Lower leg skin (tissue), 4 donors: ENCODE measurements at places on chromosomes 5 and 9. TPM values are rescaled to one million over a fixed set of nuclear protein-coding genes. Genes with fewer than 3 reads are reported as not detected.

DNA sequence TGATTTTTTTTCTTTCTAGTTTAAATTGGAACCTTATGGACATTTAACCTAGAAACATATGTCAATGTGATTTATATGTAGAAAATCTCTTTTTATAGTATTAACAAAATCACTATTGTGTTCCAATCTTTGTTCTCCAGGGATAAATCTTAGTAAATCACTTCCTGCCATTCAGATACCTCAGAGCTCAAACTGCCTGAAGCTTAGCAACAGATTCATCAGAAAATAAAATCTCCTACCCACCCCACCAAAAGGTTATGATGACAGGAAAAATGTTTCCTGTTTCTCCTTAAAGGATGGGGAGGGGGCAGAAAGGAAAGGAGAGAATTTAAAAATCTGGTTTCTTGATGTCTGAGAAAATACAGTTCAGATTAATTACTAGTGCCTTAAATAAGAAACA lies 105.0 kb upstream of the TUT7 start:
- DNase-seq, result no peak

GRCh38 chr9:126526218-126527108 lies 87.3 kb upstream of the LMX1B start:
- no peak for DNase-seq

GRCh38 chr5:180210961-180211760 lies 2.1 kb upstream of the RASGEF1C start:
- no peak for DNase-seq

Gene CDH12
- 0.91 TPM for total RNA-seq

Gene PPP2R2B
- 4.7 TPM for total RNA-seq

GRCh38 chr9:110157823-110158664 lies 49.9 kb downstream of the C9orf152 start:
- no peak for DNase-seq

- no peak for DNase-seq
Observed at GRCh38 chr9:129026442-129027223, 1.5 kb downstream of the SH3GLB2 start.

DNA sequence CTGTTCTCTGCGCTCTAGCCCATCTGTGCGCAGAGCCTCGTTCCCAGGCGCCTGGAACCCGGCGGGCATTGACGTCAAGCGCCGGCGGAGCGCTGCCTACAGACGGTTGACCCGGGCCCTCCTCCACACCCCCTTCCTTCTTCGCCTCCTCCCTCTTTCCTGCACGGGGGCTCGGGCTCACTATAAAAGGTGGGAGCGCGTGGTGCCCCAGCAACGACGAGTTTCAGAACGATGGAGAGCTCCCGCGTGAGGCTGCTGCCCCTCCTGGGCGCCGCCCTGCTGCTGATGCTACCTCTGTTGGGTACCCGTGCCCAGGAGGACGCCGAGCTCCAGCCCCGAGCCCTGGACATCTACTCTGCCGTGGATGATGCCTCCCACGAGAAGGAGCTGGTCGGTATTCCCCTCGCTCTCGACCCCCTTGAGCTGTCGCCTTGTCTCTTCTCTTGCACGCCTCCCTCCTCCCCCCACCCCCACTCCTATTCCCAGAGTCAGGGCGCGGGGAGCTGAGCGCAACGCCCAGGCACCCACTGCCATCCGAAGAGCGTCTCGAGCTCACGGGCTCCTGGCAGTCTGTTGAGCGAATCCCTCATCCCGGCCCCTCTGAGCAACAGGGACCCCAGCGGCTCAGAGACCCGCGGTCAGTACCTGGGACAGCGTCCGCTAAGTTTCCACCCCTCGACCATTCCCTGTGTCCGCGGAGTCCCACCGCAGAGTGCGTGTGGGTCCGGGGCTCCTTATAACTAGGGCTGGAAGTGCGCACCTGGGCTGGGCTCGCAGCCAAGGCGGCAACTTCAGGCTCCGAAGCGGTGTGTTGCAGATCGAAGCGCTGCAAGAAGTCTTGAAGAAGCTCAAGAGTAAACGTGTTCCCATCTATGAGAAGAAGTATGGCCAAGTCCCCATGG lies at the start of gene CARTPT:
TSS of gene CARTPT (plus strand) at position 213 of the 902 bp plus-strand sequence. CDS start at position 232, 19 bp downstream.
- no peak for DNase-seq

DNA sequence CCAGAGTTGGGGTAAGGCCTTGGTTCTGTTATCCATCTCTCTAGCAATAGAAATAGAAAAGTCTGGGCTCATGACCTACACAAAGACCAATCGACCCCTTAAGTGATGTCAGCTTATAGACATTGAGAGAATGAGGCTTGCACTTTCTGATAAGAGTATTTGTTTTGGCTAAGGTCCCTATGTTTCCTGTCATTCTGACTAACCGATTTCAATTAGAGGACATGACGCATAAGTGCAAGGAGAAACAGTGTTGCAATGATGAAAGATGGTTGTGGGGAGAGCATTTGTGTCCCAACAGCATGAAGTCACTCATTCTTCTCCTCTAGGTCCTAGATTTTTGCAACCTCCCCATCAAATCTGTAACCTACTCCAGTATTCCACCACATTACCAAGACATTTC lies 255.1 kb downstream of the MAT2B start:
- DNase-seq, result no peak

GRCh38 chr5:122704247-122705036 lies 70.4 kb upstream of the SNX2 start:
- DNase-seq, result no peak

Gene SPINK6
- 0.59 TPM for total RNA-seq

Gene BARHL1
- total RNA-seq, result not detected

- DNase-seq, result no peak
Observed at GRCh38 chr5:18483451-18483850, 849.2 kb downstream of the TAF11L14 start.

Gene FBXW11
- total RNA-seq, result 35.9 TPM

DNA sequence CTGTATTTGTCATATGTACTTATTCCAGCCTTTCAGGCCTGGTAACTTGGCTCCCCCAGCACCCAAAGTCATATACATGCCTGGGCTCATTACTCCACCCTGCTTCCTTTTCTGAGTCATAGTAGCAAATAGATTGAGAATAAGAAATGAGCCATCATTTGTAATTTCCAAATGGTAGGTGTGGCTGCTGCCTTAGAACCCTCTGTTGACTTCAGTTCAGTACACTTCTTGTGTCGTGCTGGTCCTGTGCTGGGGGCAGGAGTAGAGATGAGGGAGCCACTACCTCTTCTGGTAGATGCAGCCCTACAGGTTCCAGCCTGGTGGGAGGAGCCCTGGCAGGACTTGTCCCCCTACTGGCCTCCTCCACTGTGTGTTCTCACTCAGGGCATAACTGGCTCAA lies 11.1 kb downstream of the GM2A start:
- DNase-seq, result peak; percentile 67

DNA sequence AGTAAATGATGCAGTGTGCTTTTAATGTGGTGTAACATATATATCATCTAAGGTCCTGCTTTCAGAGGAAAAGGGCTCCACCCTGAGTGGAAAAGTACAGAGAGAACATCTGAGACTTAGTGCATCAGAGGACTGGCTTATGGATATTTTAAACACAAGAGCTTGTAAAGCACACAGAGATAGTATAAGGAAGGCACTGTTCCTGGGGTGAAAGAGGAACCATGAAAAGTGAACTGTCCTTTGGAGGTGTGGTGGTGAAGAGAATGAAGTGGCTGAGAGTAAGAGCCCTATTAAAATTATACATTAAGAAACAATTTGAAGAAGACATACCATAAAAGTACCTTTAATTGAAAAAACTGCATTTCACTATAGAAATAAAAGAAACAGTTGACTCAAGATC lies 68.9 kb downstream of the CSF2 start:
- no peak for DNase-seq

Gene CATSPER3
- 0.59 TPM for total RNA-seq

DNA sequence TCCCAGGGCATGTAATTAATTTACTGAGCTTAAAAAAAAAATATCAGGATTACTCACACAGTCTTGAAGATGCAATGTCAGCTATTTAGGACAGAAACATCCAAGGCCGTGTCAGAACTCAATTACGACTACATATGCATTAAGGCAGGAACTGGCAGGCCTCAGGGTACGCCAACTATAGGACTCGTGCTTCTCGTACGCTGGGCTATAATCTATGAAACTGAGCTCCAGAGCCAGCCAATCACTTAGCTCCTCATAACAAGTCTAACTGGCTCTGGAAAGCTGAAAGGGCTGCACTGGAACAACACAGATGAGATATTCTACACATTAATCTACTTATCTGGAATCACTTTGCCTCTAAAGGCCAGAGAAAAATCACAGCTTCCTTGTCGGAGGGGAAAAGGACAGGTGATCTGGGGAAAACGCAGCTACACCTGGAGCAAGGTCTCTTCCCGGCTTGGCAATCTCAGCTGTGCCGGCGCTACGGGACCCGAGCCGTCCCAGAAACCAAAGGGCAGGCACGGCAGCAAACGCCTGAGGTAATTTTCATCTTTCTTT lies 212.0 kb downstream of the DEPDC1B start:
- peak; percentile 53 for DNase-seq

Gene CARTPT
- total RNA-seq, result not detected

DNA sequence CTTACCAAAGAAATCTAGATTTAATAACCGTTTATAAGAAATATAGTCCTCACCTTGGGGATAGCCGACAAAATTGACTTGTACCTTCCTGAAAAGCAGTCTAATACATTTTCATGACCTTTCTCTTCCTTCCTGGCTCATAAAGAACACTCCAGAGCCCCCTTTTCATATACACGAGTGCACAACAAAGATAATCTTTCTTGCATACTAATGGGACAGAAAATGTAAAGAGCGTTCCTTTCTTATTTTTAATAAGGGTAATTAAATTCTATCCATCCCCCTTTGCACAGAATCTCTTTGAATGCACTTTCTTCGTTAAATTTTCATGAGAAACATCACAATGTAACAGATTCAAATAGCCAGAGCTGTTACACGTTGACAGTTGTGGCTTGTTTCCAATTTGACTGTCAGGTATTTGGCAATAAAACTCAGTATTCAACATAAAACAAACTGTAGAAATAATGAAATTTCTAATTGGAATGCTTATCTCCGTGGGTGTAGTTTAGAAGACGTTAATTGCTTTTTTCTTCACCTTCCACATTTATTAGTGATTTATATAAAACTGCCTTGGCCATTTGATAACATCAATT lies 732.3 kb upstream of the DMAC1 start:
- DNase-seq, result no peak

GRCh38 chr9:89039664-89040063 lies 48.4 kb downstream of the S1PR3 start:
- DNase-seq, result no peak

DNA sequence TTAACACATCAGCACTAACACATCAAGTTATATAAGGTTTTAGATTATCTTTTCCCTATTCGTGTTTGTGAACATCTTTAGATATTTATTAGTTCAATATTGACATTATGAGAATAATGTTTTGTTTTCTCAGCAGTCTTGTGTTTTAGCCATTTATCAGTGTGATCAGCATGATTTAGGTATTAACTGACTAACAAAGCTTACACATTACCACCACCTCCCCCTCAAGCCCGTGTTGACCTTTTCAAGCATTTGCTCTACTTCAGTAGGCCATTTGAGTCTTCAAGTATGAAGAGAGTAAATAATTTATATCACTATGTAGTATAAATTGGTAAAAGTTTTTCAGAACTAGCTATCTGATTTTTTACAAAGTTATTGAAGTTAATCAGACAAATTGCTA lies 6.9 kb downstream of the PBX3 start:
- no peak for DNase-seq

DNA sequence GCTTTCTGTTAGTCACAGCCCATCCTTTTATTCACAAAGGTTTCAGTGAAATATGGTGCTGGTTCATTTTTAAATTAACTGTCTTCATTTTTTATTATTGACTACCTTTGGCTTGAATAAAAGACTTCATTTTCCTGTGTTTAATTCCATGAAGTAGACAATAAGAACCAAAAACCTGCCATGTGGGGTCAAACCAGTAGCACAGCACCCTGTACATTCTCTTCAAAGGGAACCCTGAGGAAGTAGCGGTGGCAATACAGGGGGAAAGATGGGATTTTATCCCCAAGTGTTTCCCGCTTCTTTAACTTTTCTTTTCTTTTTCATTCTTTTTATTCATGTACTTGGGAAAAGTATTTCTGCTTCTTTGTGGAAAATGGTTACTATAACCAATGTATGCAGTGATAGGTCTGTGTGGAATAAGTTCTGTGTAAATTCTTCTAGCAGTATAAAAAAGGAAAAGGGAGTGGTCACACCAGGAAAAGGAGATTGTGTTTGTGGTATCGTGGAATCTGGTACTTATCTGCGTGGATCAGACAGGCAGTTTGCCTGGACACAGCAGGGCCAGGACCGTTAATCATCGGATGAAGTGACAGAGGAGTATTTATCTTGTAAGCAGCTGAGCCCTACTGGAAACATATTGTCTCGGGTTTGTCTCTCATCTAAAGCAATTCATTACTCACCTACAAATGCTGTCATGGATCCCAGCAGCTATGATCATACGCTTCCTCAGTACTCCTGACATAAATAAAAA lies 94.2 kb downstream of the PPIC start:
- no peak for DNase-seq

DNA sequence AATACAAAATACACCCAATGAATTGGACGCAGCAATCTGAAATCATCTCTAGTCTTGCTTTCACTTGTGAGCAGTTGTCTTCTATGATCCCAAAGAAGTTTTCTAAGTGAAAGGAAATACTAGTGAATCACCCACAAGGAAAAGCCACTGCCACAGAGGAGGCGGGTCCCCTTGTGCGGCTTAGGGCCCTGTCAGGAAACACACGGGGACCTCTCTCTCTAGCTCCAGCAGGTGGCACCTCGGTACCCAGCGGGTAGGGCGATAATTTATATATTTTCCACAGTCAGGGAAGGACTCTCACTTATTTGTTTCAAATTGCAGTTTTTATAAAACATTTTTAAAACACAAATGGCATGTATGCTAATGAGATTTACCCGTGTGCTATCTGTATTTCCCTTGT lies 417.1 kb downstream of the KDM4C start:
- DNase-seq, result no peak

- no peak for DNase-seq
Observed at GRCh38 chr9:98078895-98079294, 22.4 kb downstream of the NANS start.

Gene HSPB3
- total RNA-seq, result 0.49 TPM

Gene SOX30
- total RNA-seq, result not detected

GRCh38 chr5:170632266-170632984 lies 128.6 kb downstream of the KCNIP1 start:
- DNase-seq, result no peak

DNA sequence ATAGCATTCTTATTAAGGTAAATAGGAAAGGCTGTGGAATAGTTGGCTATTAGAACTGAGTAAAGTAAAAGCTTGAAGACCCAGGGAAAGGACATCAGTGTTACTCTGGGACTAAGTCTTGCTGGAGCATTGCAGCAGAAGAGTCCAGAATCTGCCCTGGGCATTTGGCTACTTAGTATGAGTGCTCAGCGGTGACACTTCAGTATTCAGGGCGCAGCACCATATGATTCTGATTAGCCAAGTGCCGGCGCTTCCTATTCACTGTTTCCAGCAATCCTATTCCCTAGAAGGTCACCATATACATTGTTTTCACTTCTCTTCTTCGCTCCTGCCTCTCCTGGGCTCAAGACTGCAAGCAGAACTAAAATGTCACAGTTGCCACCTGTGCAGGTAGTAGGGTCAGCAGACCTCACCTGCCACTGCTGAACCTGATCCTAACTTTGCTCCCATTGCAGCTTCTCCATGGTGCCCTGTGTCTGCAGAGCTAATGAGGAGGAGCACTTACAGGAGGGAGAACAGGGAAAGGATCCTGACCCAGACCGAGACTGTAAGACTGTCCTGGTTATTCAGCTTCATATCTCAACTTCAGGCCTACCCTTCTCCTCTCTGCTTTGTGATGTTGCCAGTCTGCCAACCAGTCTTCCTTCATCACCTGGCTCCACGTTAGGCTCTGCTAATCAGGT lies 313.6 kb upstream of the PIK3R1 start:
- no peak for DNase-seq

GRCh38 chr5:25851301-25851700 lies 1187.1 kb downstream of the CDH9 start:
- DNase-seq, result no peak
